ENCODE measurements at places on chromosomes 1 and 21.

DNA sequence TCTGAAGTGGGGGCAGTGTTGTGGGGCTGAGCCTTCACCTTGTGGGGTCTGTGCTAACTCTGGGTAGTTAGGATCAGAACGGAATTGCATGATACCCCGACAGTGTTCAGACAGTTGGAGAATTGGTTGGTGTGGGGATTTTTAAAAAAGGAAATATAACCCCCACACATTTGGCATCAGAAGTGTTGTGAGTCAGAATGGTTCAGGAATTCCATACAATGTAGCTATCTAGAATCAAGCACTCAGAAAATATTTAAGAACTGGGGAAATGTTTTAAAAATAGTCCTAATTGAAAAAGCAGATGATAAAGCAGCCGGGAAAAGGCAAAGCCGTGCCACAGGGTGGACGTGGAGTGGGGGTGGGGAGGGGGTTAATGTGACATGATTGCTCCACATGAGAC, 6.5 kb upstream of the S100A7 start:
- DNase-seq = peak; percentile 39

- no peak for DNase-seq
These were observed 59.0 kb upstream of the TEKT2 start for GRCh38 chr1:36024847-36025246.

DNA sequence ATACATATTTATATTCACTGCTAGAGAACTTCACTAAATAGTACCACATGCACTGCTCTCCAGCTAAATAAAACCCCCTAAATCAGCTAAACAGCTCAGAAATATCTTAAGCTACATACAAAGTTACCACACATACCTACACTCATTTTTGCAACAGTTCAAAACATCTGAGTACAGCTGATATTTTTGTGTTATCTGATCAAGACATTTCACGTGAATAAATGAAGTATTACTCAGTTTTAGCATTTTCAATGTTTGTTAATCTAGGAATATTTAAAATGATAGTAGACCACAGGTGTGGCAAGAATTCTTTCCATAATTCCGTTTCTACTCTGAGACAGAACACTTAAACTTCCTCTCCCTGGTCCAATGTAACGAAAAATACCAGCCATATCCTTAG, 20.8 kb downstream of the EVI5 start:
- DNase-seq = no peak

GRCh38 chr1:118898712-118899111, 89.4 kb downstream of the TBX15 start:
- DNase-seq = no peak

- DNase-seq = no peak
These were observed 16.0 kb downstream of the IQGAP3 start for GRCh38 chr1:156556354-156556753.

DNA sequence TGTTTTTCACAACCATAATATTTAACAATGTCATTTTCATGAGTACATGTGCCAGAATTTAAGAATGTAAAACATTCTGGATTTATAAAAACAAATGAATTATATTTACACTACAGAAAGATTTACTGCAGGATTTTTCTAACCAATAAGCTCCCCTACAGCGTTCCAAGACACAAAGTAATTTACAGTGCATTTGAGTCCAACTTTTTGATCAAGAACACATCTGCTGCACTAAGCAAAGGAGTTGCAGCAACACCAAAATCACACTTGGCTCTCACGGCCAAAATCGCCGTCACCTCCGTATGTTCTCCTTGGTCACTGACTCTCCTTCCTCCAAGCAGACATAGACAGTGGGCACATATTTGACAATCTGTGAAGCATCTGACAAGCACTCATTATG, 7.7 kb downstream of the VPS26C start:
- DNase-seq = peak; percentile 20

- DNase-seq = no peak
These were observed 1.9 kb downstream of the AGO1 start for GRCh38 chr1:35884934-35885333.

- no peak for DNase-seq
These were observed 14.6 kb upstream of the C1orf105 start for GRCh38 chr1:172405912-172406311.

DNA sequence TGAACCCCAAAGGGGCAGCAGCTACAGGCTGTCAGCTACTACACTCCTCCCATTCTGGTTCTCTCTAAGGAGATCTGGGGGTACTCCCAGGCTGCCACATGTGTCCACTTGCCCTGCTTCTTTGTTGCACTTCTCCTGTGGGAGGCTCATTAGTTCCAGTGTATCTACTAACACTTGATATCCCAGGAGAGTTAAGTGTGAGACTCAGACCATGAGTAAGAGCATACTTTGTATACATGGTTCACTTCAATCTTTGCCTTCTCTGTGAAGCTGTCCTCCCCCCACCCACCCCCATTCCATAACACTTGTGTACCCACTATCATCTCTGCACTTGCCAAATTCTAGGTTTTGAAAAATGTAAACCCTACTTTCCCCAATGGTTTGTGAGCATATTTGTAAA, 34.9 kb upstream of the GADD45A start:
- DNase-seq = no peak

DNA sequence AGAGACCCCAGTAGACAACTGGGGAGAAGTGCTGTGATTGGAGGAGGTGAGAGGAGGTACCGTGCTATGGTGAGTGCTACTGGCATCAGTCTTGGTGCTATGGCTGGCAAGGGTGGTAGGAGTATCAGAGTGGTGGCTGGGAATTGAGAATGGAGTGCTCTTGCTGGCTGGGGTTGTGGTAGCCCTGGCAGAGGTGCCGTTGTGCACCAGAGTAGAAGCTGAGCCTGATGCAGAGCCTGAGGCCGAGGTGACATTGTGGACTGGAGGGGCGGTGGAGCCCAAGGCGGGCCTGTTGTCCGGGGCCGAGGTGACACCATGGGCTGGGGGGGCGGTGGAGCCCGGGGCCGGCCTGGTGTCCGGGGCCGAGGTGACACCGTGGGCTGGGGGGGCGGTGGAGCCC, 14.6 kb downstream of the TRIM46 start:
- DNase-seq = no peak

DNA sequence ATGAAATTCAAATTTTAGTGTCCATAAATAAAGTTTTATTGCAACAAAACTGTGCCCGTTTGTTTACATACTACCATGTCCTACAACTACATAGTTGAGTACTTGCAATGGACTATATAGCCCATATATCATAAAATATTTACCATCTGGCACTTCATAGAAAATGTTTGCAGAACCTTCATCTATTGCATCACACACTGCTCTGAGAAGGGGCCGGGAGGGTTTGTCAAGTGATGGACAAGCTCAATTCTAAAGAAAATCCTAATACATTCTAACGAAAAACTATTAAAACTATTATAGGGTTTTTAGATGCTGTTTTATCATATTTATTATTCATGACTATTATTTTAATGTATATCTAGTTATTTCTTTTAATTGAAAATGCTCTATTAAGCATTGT, 35.9 kb downstream of the RGSL1 start:
- no peak for DNase-seq

DNA sequence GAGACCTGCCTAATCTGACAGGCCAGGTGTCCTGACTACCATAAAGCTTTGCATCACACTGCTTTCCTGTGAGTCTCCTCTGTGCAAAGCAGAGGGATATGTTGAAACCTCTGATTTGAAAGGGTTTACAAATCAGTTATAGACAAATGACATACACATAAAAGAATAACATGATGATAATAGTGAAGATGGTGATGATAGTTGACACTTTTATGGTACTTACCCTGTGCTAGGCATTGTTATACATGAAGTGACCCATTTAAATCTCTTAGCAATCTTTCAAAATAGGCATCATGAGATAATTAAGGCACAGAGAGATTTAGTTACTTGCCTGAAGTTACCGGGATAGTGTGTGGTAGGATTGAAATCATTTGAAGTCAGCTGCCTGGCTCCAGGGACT, 34.1 kb upstream of the PKN2 start:
- DNase-seq = no peak
